Ascending aorta (tissue), 2 donors: ENCODE measurements at places on chromosomes 12 and 14.

GRCh38 chr12:106861984-106862916, 87.8 kb downstream of the RIC8B start:
- H3K36me3 ChIP-seq, result peaks cover 13% of the 10 kb centered on the region
- H3K4me3 ChIP-seq, result no peak overlapping the region
- no peak overlapping the region for H3K27ac ChIP-seq

DNA sequence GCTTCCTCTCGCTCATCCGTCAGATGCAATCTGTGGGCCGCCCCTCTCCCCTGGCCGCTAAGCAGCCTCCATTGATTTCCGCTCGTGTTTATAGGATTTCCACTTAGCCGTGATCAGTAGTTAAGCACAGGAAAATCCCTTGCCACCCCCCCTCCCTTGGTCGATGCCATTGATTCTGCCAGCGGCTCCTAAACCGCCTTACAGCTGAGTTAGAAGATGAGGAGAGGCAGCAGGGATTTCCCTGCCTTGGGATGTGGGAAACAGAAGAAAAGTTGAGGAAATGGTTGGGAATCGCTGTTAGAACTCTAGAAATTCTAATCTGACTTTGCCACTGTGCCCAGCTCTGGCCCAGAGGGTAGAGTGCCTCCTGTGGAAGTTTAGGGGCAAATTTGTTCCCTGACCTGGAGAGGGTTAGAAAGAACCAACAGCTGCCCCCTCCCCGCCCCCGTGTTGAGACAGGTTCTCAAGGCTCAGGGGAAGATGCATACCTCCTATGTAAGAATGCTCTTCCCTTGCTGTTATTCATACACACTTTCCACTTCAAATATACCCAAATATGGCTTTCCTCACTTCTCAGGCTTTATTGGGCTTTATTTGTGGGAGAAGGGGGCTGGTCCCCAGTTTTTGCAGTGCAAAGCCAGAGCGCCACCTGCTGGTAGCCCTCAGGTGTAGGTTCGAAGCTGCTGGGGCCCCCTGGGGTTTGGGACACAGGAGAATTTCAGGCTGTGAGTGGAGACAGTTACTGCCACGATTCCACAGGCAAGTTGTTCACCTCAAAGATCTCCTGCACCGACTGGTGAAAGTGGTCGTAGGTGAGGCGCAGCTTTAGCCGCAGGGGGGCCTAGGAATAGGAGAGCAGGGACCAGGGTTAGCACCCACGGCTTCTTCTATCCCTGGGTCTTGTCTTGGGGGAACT, 3.2 kb downstream of the THTPA start:
- DNase-seq, result no peak
- H3K36me3 ChIP-seq, result peaks cover 10% of the 10 kb centered on the region
- no peak overlapping the region for H3K4me3 ChIP-seq
- no peaks in the 10 kb centered on the region for H3K27me3 ChIP-seq
- H3K4me1 ChIP-seq, result peaks cover 21% of the 10 kb centered on the region
- H3K27ac ChIP-seq, result no peak overlapping the region

- peak within 1 kb of the TSS; percentile 90 for H3K27ac ChIP-seq
- peaks cover 57% of the 10 kb centered on the region for H3K4me1 ChIP-seq
- H3K27me3 ChIP-seq, result no peaks in the 10 kb centered on the region
- H3K4me3 ChIP-seq, result peak within 1 kb of the TSS; percentile 76
- DNase-seq, result no peak
Observed at GRCh38 chr14:95516554-95517181, at the start of gene SYNE3. Gene SYNE3, minus strand, starts transcription at chr14:95516650. Its CDS starts 40,829 bp downstream, at chr14:95475821.

- no peaks in the 10 kb centered on the region for H3K4me1 ChIP-seq
- peak overlapping the region; percentile 75 for H3K27ac ChIP-seq
- no peak overlapping the region for H3K4me3 ChIP-seq
- no peaks in the 10 kb centered on the region for H3K27me3 ChIP-seq
- no peaks in the 10 kb centered on the region for H3K36me3 ChIP-seq
Observed at GRCh38 chr12:26239122-26239851, 43.9 kb downstream of the SSPN start.

DNA sequence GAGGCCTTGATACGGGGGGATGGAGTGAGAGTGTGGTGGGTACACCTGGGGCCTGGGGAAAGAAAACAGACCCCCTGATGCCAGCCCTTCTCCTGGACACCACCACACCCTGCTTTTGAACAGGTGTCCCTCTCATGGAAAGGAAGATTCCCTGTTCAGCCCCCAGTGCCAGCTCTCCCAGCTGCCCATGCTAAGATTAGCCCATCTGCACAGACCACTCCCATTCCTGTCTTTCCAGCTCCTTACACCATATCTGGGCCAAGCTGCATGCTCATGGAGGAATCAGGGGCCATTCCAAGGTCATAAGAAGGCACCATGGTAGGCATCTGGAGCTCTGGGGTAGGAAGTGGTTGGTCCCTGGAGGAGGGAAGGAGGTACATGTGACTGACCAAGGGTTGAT, 9.6 kb downstream of the NAB2 start:
- H3K4me1 ChIP-seq, result peaks cover 8% of the 10 kb centered on the region
- H3K27me3 ChIP-seq, result no peaks in the 10 kb centered on the region
- no peak overlapping the region for H3K27ac ChIP-seq
- peaks cover 57% of the 10 kb centered on the region for H3K36me3 ChIP-seq
- H3K4me3 ChIP-seq, result no peak overlapping the region
- DNase-seq, result no peak

DNA sequence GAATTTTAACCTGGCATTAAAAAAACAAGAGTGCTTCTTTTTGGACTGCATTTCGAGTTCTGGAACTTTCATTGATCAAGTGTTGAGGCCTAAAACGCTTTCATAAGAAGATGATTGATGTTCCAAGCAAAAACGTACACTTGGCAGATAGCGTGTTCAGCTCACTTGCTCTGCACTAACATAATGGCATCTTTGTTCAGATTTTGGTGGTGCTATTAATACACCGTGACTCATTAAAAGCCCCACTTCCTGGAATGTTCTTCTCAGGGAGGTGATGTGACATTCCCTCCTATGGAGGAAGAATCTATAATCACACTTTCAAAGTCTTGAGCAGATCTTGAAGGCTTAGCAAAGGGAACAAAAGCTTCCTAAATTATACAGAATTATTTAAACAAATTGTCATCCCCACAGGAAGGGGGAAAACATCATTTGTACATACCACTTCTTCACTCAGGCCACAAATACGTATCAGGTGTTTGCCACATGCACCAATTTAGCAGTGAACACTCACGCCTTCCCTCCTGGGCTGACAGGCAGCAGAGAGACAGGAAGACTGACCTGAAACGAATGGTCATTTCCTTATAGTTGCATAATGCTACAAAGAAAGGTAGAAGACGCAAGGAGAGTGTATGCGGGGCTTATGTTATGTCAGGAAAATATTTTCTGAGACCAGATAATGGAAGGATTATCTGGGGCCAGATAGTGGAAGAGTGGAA, 15.4 kb downstream of the HSP90AA1 start:
- H3K4me3 ChIP-seq, result no peak overlapping the region
- H3K4me1 ChIP-seq, result no peaks in the 10 kb centered on the region
- no peak overlapping the region for H3K27ac ChIP-seq
- no peaks in the 10 kb centered on the region for H3K27me3 ChIP-seq
- H3K36me3 ChIP-seq, result no peaks in the 10 kb centered on the region

- H3K4me3 ChIP-seq, result no peak overlapping the region
- H3K4me1 ChIP-seq, result no peaks in the 10 kb centered on the region
- no peaks in the 10 kb centered on the region for H3K36me3 ChIP-seq
- H3K27me3 ChIP-seq, result no peaks in the 10 kb centered on the region
- no peak overlapping the region for H3K27ac ChIP-seq
Observed at GRCh38 chr14:32980178-32980901, 41.7 kb downstream of the NPAS3 start.

DNA sequence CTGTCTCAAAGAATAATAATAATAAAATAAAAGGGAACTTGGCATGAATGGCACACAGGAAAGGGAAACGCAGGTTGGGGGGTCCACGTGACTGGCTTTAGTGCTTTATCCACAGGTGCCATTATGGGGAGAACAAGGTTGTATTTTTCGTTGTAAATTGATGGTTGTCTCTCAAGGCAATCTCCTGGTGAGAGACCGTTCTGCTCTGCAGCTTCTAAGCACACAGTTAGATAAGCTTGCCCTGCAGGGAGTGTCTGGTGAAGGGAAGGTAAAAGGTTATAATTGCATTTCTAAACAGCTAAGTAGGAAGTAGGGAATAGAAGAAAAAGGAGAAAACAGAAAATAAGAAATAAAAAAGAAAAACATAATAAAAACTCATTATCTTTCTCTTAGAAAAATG, 69.1 kb upstream of the CPSF6 start:
- H3K27ac ChIP-seq, result no peak overlapping the region
- no peaks in the 10 kb centered on the region for H3K36me3 ChIP-seq

DNA sequence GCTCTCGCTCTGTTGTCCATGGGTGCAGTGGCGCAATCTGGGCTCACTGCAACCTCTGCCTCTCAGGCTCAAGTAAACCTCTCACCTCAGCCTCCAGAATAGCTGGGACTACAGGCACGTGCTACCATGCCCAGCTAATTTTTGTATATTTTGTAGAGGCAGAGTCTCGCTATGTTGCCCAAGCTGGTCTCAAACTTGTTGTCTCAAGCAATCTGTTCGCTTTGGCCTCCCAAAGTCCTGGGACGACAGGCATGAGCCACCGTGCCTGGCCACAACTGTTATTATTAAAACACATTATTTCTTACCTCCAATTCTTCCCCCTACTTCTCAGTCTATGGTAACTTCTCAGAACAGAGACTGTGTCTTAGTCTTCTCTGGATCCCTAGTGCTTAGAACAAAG, 143.3 kb downstream of the DICER1 start:
- no peaks in the 10 kb centered on the region for H3K27me3 ChIP-seq
- no peaks in the 10 kb centered on the region for H3K36me3 ChIP-seq
- DNase-seq, result no peak
- no peaks in the 10 kb centered on the region for H3K4me1 ChIP-seq
- no peak overlapping the region for H3K27ac ChIP-seq

- H3K4me1 ChIP-seq, result no peaks in the 10 kb centered on the region
- DNase-seq, result no peak
- no peaks in the 10 kb centered on the region for H3K27me3 ChIP-seq
Observed at GRCh38 chr14:80233470-80234089, 22.3 kb upstream of the DIO2 start.

- no peaks in the 10 kb centered on the region for H3K36me3 ChIP-seq
- DNase-seq, result no peak
- no peak overlapping the region for H3K27ac ChIP-seq
- no peak overlapping the region for H3K4me3 ChIP-seq
- H3K27me3 ChIP-seq, result no peaks in the 10 kb centered on the region
Observed at GRCh38 chr12:85949253-85949652, 75.2 kb downstream of the NTS start.

- H3K27ac ChIP-seq, result peak overlapping the region; percentile 68
- DNase-seq, result no peak
- H3K4me1 ChIP-seq, result peaks cover 18% of the 10 kb centered on the region
- no peak overlapping the region for H3K4me3 ChIP-seq
- H3K36me3 ChIP-seq, result no peaks in the 10 kb centered on the region
- no peaks in the 10 kb centered on the region for H3K27me3 ChIP-seq
Observed at GRCh38 chr14:67940486-67941455, 121.2 kb downstream of the RAD51B start.

DNA sequence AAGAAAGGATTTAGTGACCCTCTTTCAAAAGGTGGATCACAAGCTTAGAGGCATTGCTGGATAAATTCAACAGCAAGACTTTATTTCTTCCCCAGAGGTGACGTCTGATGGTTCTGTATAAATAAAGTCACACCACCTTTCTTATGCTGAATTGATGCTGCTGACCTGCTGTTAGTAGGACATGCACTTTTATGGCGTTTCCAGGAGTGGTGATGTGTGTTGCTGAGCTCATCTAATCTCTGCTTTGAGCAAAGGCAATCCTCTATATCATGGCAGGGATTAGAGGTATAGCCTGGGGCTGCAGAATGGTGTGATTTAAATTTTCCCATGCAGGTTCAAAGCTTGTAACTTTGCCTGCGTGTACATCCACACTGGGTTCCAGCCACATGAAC, 94.9 kb downstream of the ETV6 start:
- H3K4me3 ChIP-seq, result no peak overlapping the region
- H3K27ac ChIP-seq, result no peak overlapping the region
- H3K36me3 ChIP-seq, result no peaks in the 10 kb centered on the region
- no peak for DNase-seq
- H3K4me1 ChIP-seq, result no peaks in the 10 kb centered on the region
- no peaks in the 10 kb centered on the region for H3K27me3 ChIP-seq

- H3K27ac ChIP-seq, result peak within 1 kb of the TSS; percentile 98
- H3K36me3 ChIP-seq, result peaks cover 3% of the 10 kb centered on the region
- no peaks in the 10 kb centered on the region for H3K27me3 ChIP-seq
- peak within 1 kb of the TSS; percentile 80 for H3K4me3 ChIP-seq
- peak; percentile 56 for DNase-seq
Observed at GRCh38 chr12:10722905-10723746, at the start of gene YBX3. Gene YBX3, minus strand, starts transcription at chr12:10723323. Its CDS starts 212 bp downstream, at chr12:10723111.

- H3K4me3 ChIP-seq, result no peak overlapping the region
- no peaks in the 10 kb centered on the region for H3K27me3 ChIP-seq
- no peak for DNase-seq
- no peaks in the 10 kb centered on the region for H3K36me3 ChIP-seq
- H3K4me1 ChIP-seq, result no peaks in the 10 kb centered on the region
Observed at GRCh38 chr14:49966304-49966809, 73.5 kb downstream of the ARF6 start.

- no peak overlapping the region for H3K4me3 ChIP-seq
- H3K36me3 ChIP-seq, result no peaks in the 10 kb centered on the region
- H3K4me1 ChIP-seq, result no peaks in the 10 kb centered on the region
- H3K27ac ChIP-seq, result no peak overlapping the region
- H3K27me3 ChIP-seq, result no peaks in the 10 kb centered on the region
Observed at GRCh38 chr14:85319998-85320630, 209.8 kb upstream of the FLRT2 start.

- no peak for DNase-seq
- H3K27ac ChIP-seq, result no peak overlapping the region
- no peaks in the 10 kb centered on the region for H3K27me3 ChIP-seq
- H3K36me3 ChIP-seq, result no peaks in the 10 kb centered on the region
- H3K4me1 ChIP-seq, result no peaks in the 10 kb centered on the region
Observed at GRCh38 chr14:95072310-95072905, 84.9 kb downstream of the DICER1 start.

- H3K27me3 ChIP-seq, result no peaks in the 10 kb centered on the region
- H3K4me1 ChIP-seq, result no peaks in the 10 kb centered on the region
- no peak for DNase-seq
- no peak overlapping the region for H3K27ac ChIP-seq
Observed at GRCh38 chr14:78951602-78952001, 781.4 kb downstream of the NRXN3 start.

GRCh38 chr12:104680491-104680890, 223.7 kb downstream of the CHST11 start:
- H3K27ac ChIP-seq, result no peak overlapping the region
- DNase-seq, result no peak
- no peaks in the 10 kb centered on the region for H3K27me3 ChIP-seq
- H3K4me1 ChIP-seq, result no peaks in the 10 kb centered on the region

DNA sequence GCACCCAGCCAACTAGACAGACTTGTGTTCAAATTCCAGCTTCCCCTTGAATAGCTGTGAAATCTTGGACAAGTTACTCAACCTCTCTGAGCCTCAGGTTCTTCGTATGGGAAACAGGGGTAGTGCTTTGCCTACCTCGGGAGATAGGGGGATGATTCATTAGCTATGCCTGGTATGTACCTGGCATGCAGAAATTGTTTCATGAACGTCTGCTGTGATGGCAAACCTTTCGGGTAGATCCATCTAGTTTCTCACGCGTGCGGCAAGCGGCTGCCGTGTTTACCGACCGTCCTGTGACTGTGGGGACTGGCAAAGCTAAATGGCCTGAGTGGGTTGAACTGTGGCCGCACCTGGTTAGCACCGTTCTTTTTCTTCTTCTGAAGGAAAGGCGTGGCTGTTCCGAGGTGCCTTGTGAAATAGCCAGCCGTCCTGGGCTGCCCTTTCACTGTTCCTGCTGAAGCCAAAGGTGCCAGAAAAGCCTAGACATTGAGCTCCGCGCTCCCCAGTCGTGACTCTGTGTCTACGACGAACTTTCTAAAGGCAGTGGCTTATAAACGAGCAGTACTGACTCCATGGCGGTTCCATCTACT, 40.6 kb upstream of the MED13L start:
- H3K4me1 ChIP-seq, result peaks cover 20% of the 10 kb centered on the region
- peak; percentile 77 for DNase-seq
- no peaks in the 10 kb centered on the region for H3K36me3 ChIP-seq
- peak overlapping the region; percentile 54 for H3K4me3 ChIP-seq
- H3K27me3 ChIP-seq, result no peaks in the 10 kb centered on the region
- peak overlapping the region; percentile 87 for H3K27ac ChIP-seq
